Gastrocnemius medialis (tissue), 4 donors: ENCODE measurements at places on chromosomes 2 and 18. TPM values are rescaled to one million over a fixed set of nuclear protein-coding genes. Genes with fewer than 3 reads are reported as not detected.

HK2 gene
- 18.1 TPM for total RNA-seq

HOXD13 gene
- not detected for total RNA-seq

LPIN1 gene
- 292 TPM for total RNA-seq

C2orf72 gene
- total RNA-seq: 0.10 TPM

PID1 gene
- 20.5 TPM for total RNA-seq

INHBB gene
- 11.8 TPM for total RNA-seq

NPPC gene
- total RNA-seq: not detected

EPAS1 gene
- total RNA-seq: 87.7 TPM

DNA sequence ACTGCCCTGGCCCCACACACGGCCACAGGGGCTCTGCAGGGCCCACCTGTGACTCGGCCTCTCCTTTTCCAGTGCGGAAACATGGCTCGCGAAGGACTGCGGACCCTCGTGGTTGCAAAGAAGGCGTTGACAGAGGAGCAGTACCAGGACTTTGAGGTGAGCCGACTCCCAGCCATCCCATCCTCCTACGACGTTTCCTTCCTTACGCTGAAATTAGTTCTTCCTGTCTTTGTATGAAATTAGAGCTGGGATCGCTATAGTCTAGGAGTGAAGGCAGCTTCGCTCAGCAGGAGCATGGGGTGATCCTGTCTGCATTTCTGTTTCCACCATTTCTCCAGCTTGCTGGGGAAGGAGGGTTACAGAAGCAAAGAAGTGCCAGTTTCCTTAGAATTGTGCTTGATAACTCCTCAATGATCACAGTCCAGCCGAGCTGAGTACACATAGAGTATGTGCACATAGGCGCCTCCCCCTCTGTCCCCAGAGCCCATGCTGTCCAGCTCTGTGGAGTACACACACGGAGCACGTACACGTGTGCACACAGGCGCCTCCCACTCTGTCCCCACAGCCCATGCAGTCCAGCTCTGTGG, 59.1 kb upstream of the NFATC1 start:
- H3K4me1 ChIP-seq: no peaks in the 10 kb centered on the region
- H3K36me3 ChIP-seq: peaks cover 2% of the 10 kb centered on the region
- DNase-seq: no peak
- no peak overlapping the region for H3K4me3 ChIP-seq
- H3K27ac ChIP-seq: no peak overlapping the region

- no peak overlapping the region for H3K4me3 ChIP-seq
- H3K27me3 ChIP-seq: no peaks in the 10 kb centered on the region
- no peaks in the 10 kb centered on the region for H3K36me3 ChIP-seq
- no peak for DNase-seq
- no peak overlapping the region for H3K27ac ChIP-seq
Observed at GRCh38 chr18:29465526-29465925, 1288.6 kb upstream of the CDH2 start.

GRCh38 chr2:8526403-8526696, 155.5 kb upstream of the ID2 start:
- no peaks in the 10 kb centered on the region for H3K36me3 ChIP-seq
- DNase-seq: no peak
- H3K27ac ChIP-seq: no peak overlapping the region
- peaks cover 10% of the 10 kb centered on the region for H3K4me1 ChIP-seq
- no peak overlapping the region for H3K4me3 ChIP-seq

GRCh38 chr2:226754821-226755604, 44.6 kb downstream of the IRS1 start:
- H3K27ac ChIP-seq: peak overlapping the region; percentile 83
- H3K27me3 ChIP-seq: no peaks in the 10 kb centered on the region

DNA sequence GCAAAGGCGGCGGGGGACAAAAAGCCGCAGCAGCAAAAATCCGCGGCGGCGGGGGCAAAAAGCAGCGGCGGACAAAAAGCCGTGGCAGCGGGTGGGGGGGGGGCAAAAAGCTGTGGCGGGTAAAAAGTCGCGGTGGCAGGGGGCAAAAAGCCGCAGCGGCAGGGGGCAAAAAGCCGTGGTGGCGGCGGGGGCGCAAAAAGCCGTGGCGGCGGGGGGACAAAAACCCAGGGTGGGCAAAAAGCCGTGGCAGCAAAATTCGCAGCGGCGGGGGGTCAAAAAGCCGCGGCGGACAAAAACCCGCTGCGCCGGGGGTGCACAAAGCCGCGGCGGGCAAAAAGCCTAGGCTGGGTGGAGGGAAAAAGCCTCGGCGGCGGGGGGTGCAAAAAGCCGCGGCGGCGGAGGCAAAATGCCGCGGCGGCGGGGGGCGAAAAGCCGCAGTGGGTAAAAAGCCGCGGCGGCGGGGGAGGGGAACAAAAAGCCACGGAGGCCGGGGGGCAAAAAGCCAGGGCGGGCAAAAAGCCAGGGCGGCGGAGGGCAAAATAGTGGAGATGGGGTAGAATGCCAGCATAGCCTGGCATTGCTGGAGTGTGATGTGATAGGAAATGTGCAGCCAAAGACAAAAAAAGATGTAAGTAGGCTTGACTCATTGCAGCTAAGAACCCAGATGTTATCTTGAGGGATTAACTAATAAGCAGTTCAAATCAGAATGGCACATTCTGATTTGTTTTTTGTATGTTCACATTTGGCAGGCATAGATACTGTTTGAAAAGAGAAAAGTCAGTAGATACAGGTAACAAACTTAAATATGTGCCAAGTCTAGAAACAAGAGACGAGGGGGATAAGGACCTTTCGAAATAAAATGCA, 1076.3 kb downstream of the RPIA start:
- no peak for DNase-seq
- H3K4me3 ChIP-seq: peak overlapping the region; percentile 20
- no peaks in the 10 kb centered on the region for H3K36me3 ChIP-seq
- H3K27ac ChIP-seq: no peak overlapping the region

- H3K27me3 ChIP-seq: no peaks in the 10 kb centered on the region
- no peaks in the 10 kb centered on the region for H3K36me3 ChIP-seq
- peak overlapping the region; percentile 78 for H3K27ac ChIP-seq
- DNase-seq: peak; percentile 23
- H3K4me3 ChIP-seq: no peak overlapping the region
Observed at GRCh38 chr18:6781796-6782195, 52.3 kb downstream of the ARHGAP28 start.

DNA sequence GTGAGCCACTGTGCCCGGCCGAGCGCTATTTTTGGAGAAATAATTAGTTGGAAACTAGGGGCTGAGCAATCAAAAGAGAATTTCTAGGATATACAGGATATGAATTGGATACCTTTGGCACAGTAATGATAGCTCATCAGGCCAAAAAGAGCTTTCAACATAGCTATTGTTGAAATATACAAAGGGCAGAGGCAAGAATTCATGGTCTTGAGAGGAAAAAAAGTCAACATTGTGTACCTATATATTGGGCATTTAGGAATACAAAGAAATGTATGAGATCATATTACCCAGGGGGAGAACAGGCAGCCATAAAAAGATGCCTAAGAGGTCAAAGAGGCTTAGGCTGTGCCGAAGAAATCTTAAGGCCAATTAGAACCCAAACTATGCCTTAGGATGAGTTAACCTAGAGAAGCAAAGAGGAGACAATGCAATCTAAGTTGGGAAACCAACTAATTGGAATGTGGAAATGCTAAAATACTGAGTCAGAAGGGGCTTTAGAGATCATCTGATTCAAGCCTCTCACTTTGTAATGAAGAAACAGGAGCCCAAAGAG, 99.0 kb downstream of the RBBP8 start:
- H3K36me3 ChIP-seq: no peaks in the 10 kb centered on the region
- no peak overlapping the region for H3K27ac ChIP-seq
- no peaks in the 10 kb centered on the region for H3K4me1 ChIP-seq
- no peak for DNase-seq
- no peak overlapping the region for H3K4me3 ChIP-seq

GRCh38 chr2:198347349-198347748, 543.0 kb downstream of the PLCL1 start:
- no peaks in the 10 kb centered on the region for H3K4me1 ChIP-seq
- H3K36me3 ChIP-seq: no peaks in the 10 kb centered on the region
- H3K27ac ChIP-seq: no peak overlapping the region
- DNase-seq: no peak
- no peaks in the 10 kb centered on the region for H3K27me3 ChIP-seq

GRCh38 chr2:226078666-226079065, 679.2 kb downstream of the NYAP2 start:
- no peaks in the 10 kb centered on the region for H3K27me3 ChIP-seq
- H3K36me3 ChIP-seq: no peaks in the 10 kb centered on the region
- no peak for DNase-seq
- no peak overlapping the region for H3K27ac ChIP-seq
- H3K4me3 ChIP-seq: no peak overlapping the region

DNA sequence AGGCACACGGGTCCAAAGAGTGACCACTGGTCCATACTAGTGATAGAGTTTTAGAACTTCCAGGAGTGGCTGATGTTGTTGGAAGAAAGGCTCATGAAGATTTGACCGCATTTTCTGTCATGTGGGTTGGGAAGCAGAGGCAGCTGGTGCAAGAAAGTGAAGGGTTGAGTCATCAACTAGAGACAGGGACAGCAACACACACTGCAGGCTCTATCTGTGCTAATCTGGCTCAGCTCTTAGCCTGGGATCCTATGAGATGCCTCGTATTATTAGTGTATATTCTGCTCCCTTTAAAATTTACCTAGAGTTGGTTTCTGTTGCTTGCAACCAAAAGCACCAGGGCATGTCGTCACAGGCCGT, 2.5 kb upstream of the SH3RF3 start:
- no peak for DNase-seq
- H3K4me1 ChIP-seq: peaks cover 6% of the 10 kb centered on the region
- H3K4me3 ChIP-seq: no peak overlapping the region
- H3K27ac ChIP-seq: no peak overlapping the region
- no peaks in the 10 kb centered on the region for H3K36me3 ChIP-seq

DNA sequence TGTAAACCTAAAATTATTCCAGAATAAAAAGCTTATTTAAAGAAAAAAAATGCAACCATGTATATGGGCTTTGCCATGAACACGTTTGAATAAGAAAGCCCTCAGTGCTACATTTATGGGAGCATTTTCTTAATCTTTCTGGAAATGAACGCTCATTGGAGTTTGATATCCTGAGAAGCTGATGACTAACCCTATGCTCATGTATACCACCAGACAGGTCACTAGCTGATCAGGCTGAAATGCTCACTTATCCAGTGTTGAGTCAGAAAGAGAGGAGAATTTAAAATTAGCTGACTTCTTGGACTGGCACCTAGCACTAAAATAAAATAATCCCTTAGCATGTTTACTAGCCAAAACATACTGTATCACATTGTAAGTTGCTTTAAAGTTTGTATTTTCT, 254.9 kb upstream of the SIX3 start:
- H3K4me3 ChIP-seq: no peak overlapping the region
- no peaks in the 10 kb centered on the region for H3K27me3 ChIP-seq
- H3K36me3 ChIP-seq: no peaks in the 10 kb centered on the region
- no peak overlapping the region for H3K27ac ChIP-seq
- H3K4me1 ChIP-seq: peaks cover 5% of the 10 kb centered on the region

- no peaks in the 10 kb centered on the region for H3K27me3 ChIP-seq
- peak; percentile 91 for DNase-seq
- no peaks in the 10 kb centered on the region for H3K36me3 ChIP-seq
- no peak overlapping the region for H3K4me3 ChIP-seq
- peaks cover 18% of the 10 kb centered on the region for H3K4me1 ChIP-seq
- H3K27ac ChIP-seq: peak overlapping the region; percentile 89
Observed at GRCh38 chr2:28377984-28378678, 14.5 kb upstream of the FOSL2 start.

- H3K4me1 ChIP-seq: peaks cover 33% of the 10 kb centered on the region
- no peak for DNase-seq
- H3K27ac ChIP-seq: no peak overlapping the region
- no peak overlapping the region for H3K4me3 ChIP-seq
- H3K27me3 ChIP-seq: no peaks in the 10 kb centered on the region
- no peaks in the 10 kb centered on the region for H3K36me3 ChIP-seq
Observed at GRCh38 chr18:58552057-58552461, 76.8 kb downstream of the ALPK2 start.

DNA sequence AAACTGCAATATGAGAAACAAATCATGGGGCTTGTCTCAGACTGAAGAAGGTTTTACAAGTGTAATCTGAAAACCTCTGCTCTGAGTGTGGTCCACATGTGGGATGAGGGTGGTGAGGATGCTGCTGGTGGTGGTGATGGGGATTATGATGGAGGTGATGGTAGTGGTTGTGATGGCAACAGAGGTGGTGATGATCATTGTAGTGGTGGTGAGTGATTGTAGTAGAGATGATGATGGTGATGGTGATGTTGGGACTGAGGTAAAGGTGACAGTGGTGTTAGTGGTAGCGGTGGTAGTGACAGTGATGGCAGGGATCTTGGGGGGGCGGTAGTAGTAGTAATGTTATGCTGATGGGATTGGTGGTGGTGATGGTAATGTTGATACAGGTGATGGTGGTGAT, 217.8 kb downstream of the ANAPC1 start:
- H3K27me3 ChIP-seq: no peaks in the 10 kb centered on the region
- no peak overlapping the region for H3K4me3 ChIP-seq
- no peak for DNase-seq

GRCh38 chr2:216763396-216763795, 68.0 kb upstream of the IGFBP5 start:
- no peak for DNase-seq
- no peak overlapping the region for H3K4me3 ChIP-seq
- no peaks in the 10 kb centered on the region for H3K4me1 ChIP-seq
- no peak overlapping the region for H3K27ac ChIP-seq
- no peaks in the 10 kb centered on the region for H3K36me3 ChIP-seq

- DNase-seq: peak; percentile 20
- H3K27me3 ChIP-seq: no peaks in the 10 kb centered on the region
Observed at GRCh38 chr2:118763797-118764196, 83.7 kb downstream of the EN1 start.

GRCh38 chr18:22974707-22975106, 41.6 kb downstream of the RBBP8 start:
- H3K36me3 ChIP-seq: no peaks in the 10 kb centered on the region
- no peak overlapping the region for H3K4me3 ChIP-seq
- H3K27me3 ChIP-seq: no peaks in the 10 kb centered on the region
- H3K4me1 ChIP-seq: no peaks in the 10 kb centered on the region
- DNase-seq: no peak

DNA sequence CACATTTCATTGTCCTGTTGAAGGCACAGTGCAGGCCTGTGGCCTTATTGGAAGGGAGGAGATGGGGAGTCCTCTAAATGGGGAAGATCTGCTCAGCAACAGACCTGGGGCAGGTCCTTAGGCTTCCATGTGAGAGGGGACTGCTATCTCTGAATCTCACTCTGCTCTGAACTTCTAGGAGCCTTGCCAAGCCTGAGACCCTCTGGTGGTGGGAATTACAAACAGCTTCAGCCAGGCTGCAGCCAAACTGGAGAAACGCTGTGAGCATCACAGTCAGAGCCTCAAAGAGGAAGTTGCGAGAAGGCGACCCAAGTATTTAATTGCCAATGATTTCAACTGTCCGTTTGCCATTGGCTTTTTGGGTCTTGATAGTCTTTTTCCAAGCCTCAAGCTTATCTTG, 66.8 kb upstream of the MC2R start:
- no peak overlapping the region for H3K27ac ChIP-seq
- H3K4me1 ChIP-seq: no peaks in the 10 kb centered on the region
- H3K27me3 ChIP-seq: no peaks in the 10 kb centered on the region
- no peak overlapping the region for H3K4me3 ChIP-seq
- DNase-seq: no peak
